M059J (cell line): ENCODE measurements at places on chromosomes 5 and 9.

- peak; percentile 100 for DNase-seq
Observed at GRCh38 chr5:78638423-78638822, 10.1 kb downstream of the LHFPL2 start.

GRCh38 chr5:156444753-156445291, 117.9 kb downstream of the SGCD start:
- no peak for DNase-seq

GRCh38 chr9:87425202-87425601, 72.5 kb upstream of the DAPK1 start:
- no peak for DNase-seq

GRCh38 chr9:116020146-116020545, 133.4 kb upstream of the PAPPA start:
- DNase-seq, result peak; percentile 22

DNA sequence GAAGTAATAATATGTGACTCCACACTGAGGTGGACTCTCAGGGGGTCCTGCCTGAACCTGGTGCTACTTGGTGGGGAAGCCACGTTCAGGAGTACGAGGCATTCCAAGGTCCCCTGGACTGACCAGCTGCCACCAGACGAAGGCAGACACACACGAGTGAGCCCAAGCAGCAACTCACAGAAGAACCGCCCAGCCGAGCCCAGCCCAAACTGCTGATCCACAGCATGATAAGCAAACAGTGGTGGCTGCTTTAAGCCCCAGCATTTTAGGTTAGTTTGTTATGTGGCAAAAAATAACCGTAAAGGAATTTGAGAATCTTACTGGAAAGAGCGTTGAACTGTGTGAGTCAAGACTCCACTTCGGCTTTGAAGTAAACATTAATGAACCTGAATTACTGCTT, 8.8 kb upstream of the LHX3 start:
- DNase-seq, result no peak
